Fibroblast of villous mesenchyme (primary cell): ENCODE measurements at places on chromosomes 13 and 19. TPM values are rescaled to one million over a fixed set of nuclear protein-coding genes. Genes with fewer than 3 reads are reported as not detected.

GRCh38 chr13:23560571-23561089 is 9.6 kb upstream of the TNFRSF19 start:
- no peak for DNase-seq

DNA sequence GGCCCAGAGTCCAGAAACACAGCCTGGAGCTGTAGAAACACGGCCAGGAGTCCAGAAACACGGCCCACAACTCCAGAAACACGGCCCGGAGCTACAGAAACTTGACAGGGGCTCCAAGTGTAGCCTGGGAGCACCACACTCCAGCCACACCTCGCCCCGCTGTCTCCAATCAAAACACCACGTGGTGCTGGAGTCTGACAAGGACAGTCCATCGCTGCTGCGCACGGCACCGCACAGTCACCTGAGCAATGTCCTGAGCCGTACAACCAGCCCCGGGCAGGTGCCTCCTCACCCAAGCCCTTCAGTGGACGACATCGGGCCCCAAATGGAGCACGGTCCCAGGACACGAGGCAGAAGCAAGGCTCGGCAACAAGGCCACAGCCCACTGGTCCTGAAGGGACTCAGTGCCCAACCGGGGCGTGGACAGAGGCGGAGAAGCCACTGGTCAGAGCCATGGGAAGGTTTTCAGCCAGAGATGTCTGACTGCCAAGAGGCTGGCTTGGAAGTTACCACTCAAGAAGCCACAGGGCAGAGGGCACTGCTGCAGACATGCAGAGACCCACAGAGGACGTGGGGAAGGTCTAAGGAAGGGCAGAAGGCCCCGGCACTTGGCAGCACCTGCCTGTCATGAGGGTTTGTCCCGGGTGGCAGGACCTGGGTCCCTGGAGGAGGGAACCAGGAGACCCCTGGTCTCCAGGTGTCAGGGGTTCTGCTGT is 19.7 kb upstream of the PLPP2 start:
- DNase-seq, result no peak

DNA sequence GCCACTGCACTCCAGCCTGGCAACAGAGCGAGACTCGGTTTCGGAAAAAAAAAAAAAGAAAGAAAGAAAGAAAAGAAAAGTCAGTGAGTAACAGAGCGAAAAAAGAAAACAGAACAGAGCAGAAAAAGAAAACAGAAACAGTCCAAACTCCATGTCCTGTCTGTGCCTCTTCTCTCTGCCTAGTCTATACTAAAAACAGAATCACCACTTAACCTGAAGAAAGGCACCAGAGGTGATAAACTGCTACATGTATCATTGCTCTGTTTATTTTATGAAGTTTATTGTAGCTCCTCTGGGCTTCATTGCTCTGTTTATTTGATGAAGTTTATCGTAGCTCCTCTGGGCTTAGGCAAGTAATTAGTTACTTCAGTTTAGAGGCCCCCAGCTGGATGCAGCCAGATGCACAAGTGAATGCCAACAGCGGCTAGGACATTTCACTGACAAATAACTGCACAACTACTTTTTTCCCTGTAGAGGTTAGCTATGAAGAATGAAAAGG is 39.2 kb downstream of the TBC1D4 start:
- peak; percentile 20 for DNase-seq

GRCh38 chr13:88153353-88153752 is 482.2 kb downstream of the SLITRK5 start:
- no peak for DNase-seq

- no peak for DNase-seq
Measured at GRCh38 chr19:43634506-43634871, 5.2 kb downstream of the CADM4 start.

GRCh38 chr13:27132538-27132937 is 39.1 kb downstream of the USP12 start:
- DNase-seq, result no peak

- DNase-seq, result no peak
Measured at GRCh38 chr19:10811391-10812111, 24.5 kb downstream of the TMED1 start.

DNA sequence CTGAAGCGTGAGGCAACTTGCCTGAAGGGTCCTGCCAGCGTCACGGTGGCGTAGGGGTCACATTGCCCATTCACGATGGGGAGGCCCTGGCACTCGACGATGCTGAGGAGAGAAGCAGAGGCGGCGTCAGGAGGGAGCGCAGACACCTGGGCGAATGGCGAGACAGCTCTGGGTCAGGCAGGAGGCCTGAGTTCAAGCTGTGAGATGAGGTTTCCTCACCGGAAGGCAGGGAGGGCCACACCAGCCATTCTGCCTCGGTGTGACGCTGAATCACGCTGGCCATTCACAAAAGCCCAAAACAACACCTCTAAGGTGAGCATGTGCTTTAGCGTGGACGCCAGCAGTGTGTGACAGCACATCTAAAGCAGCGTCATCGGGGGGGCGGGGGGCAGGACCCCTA is 54.0 kb upstream of the C13orf46 start:
- no peak for DNase-seq

GRCh38 chr19:12782424-12783290 is 7.3 kb upstream of the HOOK2 start:
- peak; percentile 90 for DNase-seq

GRCh38 chr13:54682184-54682583 is 1653.6 kb downstream of the OLFM4 start:
- DNase-seq, result no peak

DNA sequence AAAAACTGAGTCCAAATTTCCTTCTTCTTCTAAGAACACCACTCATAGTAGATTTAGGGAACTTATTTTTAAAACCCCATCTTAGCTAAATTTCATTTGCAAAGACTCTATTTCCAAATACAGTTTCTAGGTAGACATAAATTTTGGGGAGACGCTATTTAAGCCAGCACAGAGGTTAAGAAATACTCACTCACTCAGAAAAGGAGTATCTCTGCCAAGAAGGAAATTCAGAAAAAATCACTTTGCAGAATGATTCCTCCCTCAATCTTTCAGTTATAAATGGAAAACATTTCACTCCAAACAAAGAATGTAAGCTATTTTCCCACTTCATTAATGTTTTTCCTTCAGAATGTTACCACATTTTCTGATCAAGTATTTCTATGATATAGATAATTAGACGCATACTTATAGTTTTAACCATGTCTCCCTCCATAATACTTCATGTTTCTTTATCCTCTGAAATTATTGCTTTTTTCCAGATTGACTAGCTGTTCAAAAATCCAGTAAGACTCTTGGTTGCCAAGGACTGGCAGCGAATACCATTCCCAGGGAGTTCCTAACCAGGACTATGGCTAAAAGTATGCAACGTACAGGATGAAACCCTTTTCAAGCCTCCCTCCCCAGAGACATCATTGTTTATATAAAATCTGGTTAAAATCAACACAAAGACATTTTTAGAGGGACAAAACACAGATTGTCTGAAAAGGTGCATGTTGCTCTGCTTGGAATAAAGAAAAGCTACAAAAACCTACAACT is 52.5 kb upstream of the RXFP2 start:
- DNase-seq, result no peak

DNA sequence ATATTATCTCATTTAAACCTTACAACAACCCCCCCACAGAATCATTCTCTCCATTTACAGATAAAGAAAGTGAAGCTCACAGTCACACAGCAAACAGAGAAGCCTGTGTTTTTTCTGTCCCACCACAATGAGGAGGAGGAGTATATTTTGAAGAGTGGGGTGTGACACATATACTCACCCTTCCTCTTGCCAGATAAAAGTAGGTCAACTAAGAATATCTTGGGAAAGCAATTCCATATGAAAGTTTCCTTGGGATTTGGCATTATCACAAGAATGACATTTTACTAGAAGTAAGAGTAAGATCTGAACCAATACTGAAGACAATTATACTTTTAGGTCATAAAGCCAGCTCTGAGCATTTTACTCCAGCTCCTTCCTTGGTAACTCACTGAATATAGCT is 287.5 kb upstream of the HTR2A start:
- DNase-seq, result no peak

The RFXANK gene
- total RNA-seq, result 57.9 and 83.4 TPM in 2 replicates

The CD37 gene
- not detected in 2 replicates for total RNA-seq

The PRSS57 gene
- not detected in 2 replicates for total RNA-seq

The TSSK6 gene
- total RNA-seq, result 1.3 and 2.3 TPM in 2 replicates
